ENCODE measurements at places on chromosomes 11 and 22. TPM values are rescaled to one million over a fixed set of nuclear protein-coding genes. Genes with fewer than 3 reads are reported as not detected.

Gene KDM4D
- 0.12 TPM for total RNA-seq

DNA sequence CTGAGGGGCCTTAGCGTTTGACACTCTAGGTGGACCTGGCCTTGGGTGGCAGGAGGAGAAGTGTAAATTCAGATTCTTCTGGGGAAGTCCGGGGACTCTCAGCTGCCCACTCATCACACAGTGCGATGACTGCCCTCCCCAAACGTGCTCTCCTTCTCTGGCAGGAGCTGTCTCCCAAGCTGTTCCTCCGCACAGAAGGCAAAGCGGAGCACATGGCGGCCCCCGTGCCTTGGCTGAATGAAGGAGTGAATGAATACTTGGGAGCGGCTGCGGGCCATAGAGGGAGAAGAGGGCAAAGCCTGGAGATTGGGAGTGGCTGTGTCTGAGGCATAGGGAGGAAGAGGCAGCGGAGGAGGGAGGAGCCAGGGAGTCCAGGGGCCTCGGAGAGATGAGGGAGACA is 6.9 kb upstream of the NAA40 start:
- DNase-seq: no peak

Gene RCOR2
- total RNA-seq: 0.59 TPM

Gene GLYATL1
- total RNA-seq: not detected

DNA sequence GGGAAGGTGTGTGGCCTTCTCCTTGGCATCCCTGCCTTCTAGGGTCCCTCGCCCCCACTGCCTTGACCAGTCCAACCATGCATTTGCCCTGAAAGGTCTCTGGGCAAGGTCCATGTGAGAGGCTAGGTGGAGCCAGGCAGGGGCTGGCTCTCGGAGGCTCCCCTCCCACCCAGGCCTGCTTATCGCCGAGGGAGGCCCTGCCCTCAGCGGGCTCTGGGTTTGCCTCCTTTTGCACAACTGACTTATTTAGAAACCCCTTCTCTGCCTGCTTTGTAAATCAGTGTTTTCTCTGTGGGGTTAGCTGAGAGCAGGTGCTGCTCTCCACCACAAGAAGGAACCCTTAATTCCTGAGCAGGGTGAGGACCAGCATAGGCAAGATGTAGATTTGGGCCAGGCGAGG is 47.7 kb downstream of the CD82 start:
- no peak for DNase-seq

DNA sequence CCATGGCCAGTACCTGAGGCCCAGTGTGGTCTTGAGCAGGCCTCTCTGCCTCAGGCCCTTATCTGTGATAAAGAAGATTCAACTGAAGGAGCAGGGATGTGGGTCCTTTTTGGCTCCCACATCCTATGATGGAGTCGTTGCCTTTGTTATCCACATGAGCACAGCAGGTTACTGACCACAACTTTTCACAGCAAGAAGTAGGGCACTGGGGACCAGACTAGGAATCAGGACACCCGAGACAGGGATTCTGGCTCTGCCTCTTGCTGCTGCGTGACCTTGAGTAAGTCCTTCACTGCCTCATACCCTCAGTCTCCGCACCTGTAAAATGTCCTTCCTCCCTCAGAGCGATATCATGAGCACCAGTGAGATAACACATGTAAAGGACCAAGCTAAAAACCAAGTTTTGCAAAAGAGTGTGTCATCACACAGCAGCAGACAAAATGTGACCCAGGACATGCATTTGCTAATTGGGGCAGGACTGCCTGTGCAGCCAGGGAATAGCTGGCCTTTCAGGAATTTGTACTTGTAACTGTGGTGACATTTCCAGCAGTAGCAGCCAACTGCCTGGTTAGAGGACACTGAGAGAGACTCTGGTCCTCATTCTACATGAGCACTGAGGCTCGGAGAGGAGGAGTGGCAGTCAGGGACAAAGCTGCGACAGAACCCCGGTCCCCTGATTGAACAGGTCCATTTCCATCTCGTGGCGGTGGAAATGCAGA is 13.2 kb upstream of the SMIM35 start:
- DNase-seq: peak; percentile 70

Gene H19
- 2,557 TPM for total RNA-seq

- peak; percentile 32 for DNase-seq
Measured at GRCh38 chr11:19232910-19233503, 7.7 kb downstream of the E2F8 start.

GRCh38 chr22:20999350-21000206 is 2.3 kb downstream of the THAP7 start:
- no peak for DNase-seq

Gene OR52I2
- total RNA-seq: not detected

Gene GUCD1
- 251 TPM for total RNA-seq

- DNase-seq: no peak
Measured at GRCh38 chr11:120771551-120772060, 252.3 kb upstream of the TBCEL start.

DNA sequence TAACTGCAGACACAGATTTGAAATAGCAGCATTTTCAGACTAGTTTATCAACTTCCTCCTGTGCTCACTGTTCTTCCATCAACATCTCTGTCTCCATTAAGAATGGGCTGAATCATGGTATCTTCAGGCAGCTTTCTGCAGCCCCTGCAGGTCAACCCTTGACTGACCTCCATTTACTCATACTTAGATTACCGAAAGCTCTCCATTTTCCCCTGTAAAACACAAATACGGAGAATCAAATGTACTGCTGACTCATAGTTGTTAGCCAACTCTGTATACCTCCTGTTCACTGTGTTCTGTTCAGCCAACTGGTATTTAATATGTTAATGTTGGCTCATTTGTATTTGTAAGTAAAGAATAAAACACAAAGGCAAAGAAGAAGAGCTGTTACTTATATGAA is 364.0 kb downstream of the CASP12 start:
- DNase-seq: no peak

Gene DEFB131B
- total RNA-seq: not detected

GRCh38 chr11:55942785-55943392 is 6.7 kb upstream of the OR5I1 start:
- no peak for DNase-seq

DNA sequence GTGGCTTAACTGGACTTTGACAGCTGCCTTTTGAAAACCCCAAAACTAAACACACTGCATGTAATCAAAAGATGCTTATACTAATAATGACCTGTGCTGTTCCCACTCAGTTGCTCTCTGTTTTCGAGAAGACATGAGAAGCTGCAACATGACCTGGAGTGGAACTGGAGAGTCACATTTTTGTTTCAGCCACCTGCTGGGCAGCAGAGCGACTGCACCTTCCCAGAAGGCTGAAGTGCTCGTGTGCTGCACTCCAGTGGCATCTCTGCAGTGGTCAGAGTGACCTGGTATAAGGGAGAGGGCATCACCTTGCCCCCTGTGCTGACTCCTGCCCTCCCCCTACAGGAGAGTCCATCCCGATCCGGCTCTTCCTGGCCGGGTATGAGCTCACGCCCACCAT is 8.6 kb downstream of the THYN1 start:
- DNase-seq: no peak

- DNase-seq: no peak
Measured at GRCh38 chr11:121038648-121039409, 14.9 kb downstream of the TBCEL start.

DNA sequence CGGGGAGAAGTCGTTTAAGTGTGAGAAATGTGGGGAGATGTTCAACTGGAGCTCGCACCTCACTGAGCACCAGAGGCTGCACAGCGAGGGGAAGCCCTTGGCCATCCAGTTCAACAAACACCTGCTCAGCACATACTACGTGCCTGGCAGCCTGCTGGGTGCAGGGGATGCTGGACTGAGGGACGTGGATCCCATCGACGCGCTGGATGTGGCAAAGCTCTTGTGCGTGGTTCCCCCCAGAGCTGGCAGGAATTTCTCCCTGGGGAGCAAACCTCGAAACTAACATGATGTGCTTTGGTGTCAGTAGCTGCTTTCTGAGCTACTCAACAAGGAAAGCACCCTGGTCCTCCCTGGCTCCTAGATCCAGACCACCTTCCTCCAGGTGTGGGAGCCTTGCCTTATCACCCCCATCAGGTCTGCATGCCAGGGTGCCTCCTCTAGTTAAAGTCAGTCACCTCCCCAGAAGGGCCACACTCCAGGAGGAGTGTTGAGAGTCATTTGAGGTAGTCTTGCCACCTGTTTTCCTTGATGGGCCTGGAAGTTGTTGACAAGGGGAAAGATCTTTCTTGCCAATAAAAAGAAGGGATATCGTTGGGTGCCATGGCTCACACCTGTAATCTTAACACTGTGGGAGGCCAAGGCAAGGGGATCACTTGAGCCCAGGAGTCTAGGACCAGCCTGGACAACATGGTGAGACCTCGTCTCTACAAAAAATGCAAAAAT is 12.9 kb downstream of the ZNF74 start:
- DNase-seq: no peak

Gene FXYD6
- total RNA-seq: 4.4 TPM

Gene DDTL
- total RNA-seq: not detected

- DNase-seq: no peak
Measured at GRCh38 chr11:93131709-93132108, 66.1 kb downstream of the SLC36A4 start.

DNA sequence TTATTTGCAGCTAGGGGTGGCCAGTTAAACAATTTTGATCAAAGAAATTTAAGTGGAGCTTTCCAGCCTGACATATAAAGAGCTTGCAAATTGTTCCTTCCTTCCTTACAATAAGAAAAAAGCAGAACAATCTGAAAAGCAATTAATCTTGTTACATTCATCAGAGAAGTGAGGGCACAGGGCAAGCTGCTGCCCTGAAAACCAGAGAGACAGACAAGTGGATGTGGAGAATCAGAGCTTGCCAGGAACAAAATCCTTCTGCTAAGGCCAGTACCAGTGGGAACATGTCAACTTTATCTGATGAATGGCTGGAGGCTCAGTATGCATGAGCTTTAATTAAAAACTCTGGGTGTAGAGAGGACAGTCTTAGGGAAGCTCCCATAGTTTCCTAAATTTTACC is 8.8 kb downstream of the CCDC179 start:
- DNase-seq: no peak

DNA sequence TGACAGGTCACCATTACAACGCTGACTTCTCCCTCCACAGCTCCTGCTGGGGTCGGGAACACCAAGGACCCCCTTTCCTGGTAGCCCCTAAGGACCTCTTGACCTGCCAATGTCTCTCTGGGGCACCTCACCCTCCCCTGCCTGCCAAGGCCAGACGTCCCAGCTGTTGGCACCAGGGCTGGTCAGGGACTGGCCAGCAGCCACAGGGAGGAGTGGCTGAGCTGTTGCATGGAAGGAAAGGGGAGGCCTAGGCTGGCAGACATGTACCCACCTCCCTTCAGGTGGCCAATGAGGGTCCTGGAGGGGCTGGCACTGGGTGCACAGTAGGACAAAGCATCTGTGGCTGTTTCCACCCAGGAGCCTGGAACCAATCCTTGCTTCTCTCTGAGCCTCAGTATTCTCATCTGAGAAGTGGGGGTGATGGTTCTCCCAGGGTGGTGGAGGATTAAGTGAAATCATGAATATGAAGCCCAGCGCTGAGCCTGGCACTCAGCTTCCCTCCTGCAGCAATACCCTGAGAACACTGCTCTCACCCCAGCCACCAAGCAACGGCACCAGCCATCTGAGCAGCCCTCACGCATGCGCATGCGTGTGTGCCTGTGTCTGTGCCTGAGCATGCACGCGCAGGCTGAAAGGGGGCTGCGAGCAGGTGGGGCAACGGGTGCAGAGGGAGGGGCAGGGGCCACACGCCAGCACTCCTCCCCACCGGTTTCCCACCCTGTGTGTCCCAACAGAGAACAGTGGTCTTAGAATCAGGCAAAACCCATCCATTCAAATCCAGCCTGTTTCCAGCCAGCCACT is 5.9 kb downstream of the KCNJ4 start:
- DNase-seq: no peak

DNA sequence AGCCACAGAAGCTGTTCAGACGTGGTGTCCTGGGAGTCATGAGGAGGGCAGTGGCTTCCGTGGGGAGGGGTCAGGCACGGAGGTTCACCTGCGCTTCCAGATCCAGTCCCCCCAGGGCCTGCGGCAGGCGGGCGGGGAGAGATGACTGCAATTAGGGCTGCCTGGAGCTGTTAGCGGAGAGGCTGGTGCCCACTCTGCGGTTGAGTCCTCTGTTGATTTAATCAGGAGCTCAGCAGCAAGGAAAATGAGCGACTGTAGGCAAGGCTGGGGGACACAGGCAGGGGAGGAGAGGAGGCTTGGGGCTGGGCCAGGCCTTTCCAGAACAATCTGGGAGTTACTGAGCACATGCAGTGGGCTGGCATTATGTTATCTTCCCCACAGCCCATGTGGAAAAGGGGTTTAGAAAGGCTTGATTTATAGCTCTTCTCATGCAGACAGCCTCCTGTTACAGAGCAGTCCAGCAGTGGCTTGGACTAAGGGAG is 13.1 kb downstream of the PLCB3 start:
- DNase-seq: no peak

- peak; percentile 52 for DNase-seq
Measured at GRCh38 chr22:46052801-46053562, 76.0 kb upstream of the WNT7B start.

DNA sequence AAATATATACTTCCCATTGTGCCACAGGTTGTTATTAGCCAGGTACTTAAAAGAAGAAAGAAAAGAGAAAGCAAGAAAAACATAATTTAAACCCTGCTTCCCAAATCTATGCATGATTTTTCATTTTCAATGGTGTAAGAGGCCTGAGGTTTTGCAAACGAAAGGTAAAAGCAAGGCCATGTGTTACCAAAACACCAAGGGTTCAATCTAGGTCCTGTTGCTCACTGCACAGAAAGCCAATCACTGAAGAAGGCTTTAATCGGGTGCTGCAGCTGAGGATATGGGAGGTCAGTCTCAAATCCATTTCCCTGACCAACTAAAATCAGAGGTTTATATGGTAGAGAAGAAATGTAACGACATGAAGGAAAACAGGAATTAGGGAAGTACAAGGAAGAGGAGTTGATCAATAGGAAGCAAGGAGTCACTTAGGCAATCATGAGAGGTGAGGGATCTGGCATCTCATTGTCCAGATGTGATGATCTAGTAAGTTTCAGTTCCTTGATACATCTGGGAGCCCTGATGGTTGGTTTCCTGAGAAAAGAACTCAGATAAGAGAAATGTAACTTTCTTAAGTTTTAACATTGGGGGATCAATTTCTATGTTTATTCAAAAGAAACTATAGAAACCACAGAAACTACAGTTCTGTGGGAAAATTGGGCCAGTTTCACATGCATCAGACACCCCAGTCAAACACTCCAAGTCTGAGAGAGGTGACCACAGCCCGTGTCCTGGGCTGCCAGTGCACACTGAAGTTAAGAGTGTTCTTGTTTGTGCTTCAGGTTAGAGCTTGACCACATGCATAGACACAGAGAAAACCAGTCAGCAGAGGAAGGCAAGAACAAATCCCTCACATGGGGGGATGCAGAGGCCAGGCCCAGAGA is 18.1 kb upstream of the DKK3 start:
- DNase-seq: no peak

DNA sequence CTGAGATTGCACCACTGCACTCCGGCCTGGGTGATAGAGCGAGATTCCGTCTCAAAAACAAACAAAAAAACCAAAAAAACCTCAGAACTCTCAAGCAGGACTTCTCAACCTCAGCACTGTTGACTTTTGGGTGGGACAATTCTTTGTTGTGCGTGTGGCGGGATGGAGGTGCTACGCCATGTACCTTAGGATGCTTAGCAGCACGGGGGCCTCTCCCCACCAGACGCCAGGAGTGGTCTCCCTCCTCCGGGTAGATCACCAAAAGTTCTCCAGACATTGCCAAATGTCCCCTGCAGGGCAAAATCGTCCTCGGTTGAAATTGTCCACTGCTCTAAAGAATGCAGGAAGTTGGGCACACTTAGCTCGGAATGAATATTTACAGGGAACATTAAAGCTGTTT is 26.9 kb upstream of the ATXN10 start:
- no peak for DNase-seq

Gene RIMBP3C
- not detected for total RNA-seq

Gene TSGA10IP
- total RNA-seq: not detected

Measured in gastrocnemius medialis (tissue), 4 donors.